Articular chondrocyte of knee joint (primary cell): ENCODE measurements at places on chromosomes 11 and 22. TPM values are rescaled to one million over a fixed set of nuclear protein-coding genes. Genes with fewer than 3 reads are reported as not detected.

MMP27 gene
- total RNA-seq: not detected in 2 replicates

RHOD gene
- total RNA-seq: 34.5 and 38.4 TPM in 2 replicates

RBFOX2 gene
- 175 and 190 TPM in 2 replicates for total RNA-seq

CYB5R2 gene
- 29.0 and 30.1 TPM in 2 replicates for total RNA-seq

BTBD18 gene
- not detected in 2 replicates for total RNA-seq

TRPC6 gene
- total RNA-seq: 0.26 and 0.65 TPM in 2 replicates

PGA4 gene
- total RNA-seq: 0.13 and 0.32 TPM in 2 replicates
